T-cell (primary cell): ENCODE measurements at places on chromosomes 2 and 18. TPM values are rescaled to one million over a fixed set of nuclear protein-coding genes. Genes with fewer than 3 reads are reported as not detected.

Gene NTSR2
- total RNA-seq = not detected

Gene ALPG
- total RNA-seq = not detected

Gene TUBB8B
- total RNA-seq = not detected

Gene CROCC2
- not detected for total RNA-seq
